ENCODE measurements at places on chromosomes 13 and 19.

DNA sequence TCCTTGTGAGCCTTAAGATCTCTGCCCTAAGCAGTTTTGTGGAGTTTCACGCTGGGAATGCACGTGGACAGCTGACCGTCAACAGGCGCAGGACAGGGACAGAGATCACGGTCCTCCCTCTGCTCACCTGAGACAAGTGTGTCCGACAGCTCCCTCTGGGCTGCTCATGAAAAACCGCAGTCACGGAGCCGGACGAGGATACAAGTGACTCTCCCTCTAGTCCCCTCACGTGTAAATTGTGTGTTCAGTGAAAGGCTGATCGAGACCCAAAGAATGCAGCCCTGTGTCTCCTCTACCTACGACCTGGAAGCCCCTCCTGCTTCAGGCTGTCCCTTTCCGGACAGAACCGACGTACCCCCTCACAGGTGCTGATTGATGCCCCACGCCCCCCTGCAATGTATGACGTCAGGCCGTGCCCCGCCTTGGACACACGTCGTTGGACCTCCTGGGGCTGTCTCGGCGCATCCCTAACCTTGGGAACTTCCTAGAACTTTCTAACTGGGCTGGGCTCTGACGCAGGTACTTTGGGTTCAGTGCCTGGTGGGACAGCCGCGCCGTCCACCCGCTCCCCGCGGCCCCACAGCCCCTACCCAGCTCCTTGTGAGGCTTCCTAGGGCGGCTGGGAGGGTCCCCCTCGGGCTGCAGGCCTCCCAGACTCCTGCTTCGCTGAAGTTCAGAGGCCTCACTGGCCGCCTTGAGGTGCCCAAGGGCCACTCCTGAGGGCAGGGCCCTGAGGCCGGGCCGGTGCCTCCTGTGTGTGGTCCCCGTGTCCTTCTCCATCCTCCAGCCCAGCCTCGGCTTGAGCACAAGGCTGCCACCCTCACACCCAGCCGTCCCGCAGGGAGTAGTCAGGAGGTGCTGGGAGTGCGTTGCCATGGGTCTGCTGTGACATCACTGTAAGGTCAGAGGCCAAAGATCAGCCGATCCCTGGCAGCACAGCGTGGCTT, at the start of gene C13orf46:
TSS of gene C13orf46 (minus strand) at position 859 of the 947 bp plus-strand sequence. CDS start at position 780, 79 bp downstream.
- no peak for DNase-seq

DNA sequence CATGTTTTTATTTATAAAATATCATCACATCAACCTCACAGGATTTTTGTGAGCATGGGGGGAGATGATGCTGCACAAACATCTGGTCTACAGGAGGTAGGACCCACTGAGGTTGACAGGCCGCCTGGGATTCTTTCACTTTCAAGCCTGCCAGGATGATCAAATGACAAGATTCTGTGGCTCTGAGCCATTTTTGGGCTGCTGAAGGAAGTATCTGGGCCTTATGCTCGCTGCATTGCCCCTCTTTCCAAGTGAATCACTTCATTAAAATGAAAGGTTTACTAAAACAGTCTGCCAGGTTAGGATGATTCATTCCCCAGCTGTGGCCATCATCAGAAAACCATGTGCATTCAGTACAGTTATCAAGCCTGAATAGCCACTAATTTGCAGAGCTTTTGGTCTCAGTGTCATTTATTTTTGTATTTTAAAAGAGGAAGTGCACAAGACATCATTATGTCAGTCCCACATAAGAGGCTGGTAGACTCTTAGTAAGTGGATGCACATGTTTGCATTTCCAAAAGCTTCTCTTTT, 34.4 kb downstream of the STARD13 start:
- no peak for DNase-seq

GRCh38 chr13:21330126-21330861, 128.8 kb downstream of the ZDHHC20 start:
- DNase-seq: no peak

GRCh38 chr13:114285166-114285808, 3.9 kb downstream of the UPF3A start:
- no peak for DNase-seq

GRCh38 chr13:102309110-102309509, 92.7 kb downstream of the FGF14 start:
- no peak for DNase-seq

DNA sequence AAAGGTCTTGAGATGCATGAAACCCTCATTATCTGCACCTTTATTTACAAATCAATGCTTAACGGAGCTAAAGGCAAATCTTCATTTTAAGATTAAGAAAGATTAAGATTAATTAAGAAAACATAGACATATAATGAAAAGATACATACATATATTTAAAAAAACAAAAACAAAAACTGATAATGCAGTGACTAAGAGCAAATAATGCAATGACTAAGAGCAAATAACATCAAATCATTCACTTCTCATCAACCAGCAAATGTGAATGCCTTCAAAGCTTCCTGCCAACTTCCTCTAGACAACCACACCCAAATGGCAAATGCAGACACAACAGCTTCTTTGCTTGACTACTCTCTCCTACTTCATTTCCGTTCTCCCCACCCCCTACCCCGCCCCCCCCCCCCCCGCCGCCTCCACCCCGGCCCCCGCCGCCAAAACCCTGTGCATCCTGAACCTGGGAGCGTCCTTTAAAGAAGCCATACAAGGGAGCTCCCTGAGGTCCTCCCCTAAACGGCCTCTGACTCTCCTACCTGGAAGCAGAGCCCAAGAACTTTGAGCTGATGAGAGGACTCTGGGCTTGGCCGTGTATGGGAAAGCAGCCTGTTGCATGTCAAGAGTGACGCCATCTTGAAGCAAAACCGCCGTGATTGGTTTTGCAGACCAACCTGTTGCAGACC, 24.5 kb downstream of the TEX101 start:
- peak; percentile 53 for DNase-seq

GRCh38 chr19:55423225-55424005, 15.8 kb upstream of the UBE2S start:
- no peak for DNase-seq

DNA sequence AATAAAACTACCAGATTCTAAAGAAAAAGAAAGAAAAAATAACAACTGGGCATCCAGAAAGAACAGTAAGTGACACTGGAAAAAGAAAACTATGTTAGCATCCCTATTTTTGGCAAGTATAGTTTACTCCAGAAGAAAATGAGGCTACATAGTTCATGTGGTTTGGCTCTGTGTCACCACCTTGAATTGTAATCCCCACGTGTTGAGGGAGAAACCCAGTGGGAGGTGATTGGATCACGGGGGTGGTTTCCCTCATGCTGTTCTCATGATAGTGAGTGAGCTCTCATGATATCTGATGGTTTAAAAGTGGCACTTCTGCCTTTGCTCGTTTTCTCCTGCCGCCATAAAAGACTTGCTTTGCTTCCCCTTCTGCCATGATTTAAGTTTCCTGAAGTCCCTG, 76.9 kb downstream of the ITGBL1 start:
- no peak for DNase-seq

Data from NCI-H748 treated with DMSO at 0.1 percent for 48 hours (cell line).